Brain microvascular endothelial cell (primary cell): ENCODE measurements at places on chromosomes 7 and 10.

DNA sequence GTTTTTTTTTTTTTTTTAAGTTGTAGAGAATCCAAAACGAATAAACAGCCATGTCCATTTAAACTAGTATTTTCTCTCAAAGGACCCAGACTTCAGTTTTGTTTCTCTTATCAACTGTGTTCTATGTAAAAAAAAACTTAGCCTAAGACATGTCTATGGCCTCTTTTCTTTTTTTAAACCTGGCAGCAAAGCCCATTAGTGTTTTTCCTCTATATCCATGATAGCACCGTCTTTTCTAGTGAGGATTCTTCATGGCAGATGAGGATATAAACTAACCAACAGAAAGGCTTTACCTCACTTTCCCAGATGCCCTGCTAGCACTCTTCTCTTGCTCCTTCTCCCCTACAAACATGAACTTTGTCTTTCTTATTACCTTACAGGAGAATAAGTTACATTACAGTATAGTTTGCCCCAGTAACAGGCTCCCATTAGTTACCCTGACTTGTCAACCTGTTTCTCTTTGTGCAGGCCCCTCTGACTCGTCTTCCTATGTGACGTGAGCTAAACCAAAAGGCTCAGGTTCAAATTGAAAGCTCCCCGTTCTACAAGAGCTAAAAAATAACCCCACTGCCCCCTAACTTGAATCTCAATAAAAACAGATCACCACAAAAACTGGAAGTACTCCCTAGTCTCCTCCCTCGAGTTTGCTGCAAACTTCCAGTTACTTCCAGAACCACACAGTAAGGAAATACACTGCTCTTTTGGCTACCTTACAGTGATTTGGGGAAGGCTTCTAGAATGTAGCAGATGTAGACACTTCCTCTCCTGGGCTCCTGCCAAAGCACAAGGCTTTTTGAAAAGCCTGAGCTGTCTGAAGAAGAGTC, 20.1 kb downstream of the P4HA1 start:
- DNase-seq = peak; percentile 59

DNA sequence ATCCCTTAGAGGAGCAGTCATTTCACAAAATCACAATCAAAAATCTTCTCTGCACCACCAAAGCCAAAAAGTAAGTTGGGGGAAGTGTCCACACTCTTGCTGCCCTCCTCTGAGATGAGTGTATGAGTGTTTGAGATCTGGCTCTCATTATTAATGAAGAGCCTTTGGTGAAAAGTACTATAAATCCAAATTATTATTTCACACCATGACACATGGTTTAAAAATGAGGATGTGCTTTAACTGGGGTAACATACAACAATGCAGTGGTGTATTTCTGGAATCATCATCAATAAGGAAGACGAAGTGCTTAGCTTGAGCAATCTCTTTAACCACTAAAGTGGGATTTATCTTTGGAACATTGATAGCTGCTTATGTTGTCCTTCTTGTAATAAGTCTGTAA, 114.2 kb upstream of the ADAM12 start:
- no peak for DNase-seq

GRCh38 chr7:69739931-69740431, 141.7 kb downstream of the AUTS2 start:
- no peak for DNase-seq

GRCh38 chr10:79184145-79184625, 115.4 kb downstream of the ZMIZ1 start:
- peak; percentile 72 for DNase-seq

- DNase-seq = no peak
Observed at GRCh38 chr7:4245135-4245865, 436.8 kb upstream of the FOXK1 start.

- DNase-seq = no peak
Observed at GRCh38 chr10:61633665-61634064, 29.1 kb upstream of the CABCOCO1 start.

DNA sequence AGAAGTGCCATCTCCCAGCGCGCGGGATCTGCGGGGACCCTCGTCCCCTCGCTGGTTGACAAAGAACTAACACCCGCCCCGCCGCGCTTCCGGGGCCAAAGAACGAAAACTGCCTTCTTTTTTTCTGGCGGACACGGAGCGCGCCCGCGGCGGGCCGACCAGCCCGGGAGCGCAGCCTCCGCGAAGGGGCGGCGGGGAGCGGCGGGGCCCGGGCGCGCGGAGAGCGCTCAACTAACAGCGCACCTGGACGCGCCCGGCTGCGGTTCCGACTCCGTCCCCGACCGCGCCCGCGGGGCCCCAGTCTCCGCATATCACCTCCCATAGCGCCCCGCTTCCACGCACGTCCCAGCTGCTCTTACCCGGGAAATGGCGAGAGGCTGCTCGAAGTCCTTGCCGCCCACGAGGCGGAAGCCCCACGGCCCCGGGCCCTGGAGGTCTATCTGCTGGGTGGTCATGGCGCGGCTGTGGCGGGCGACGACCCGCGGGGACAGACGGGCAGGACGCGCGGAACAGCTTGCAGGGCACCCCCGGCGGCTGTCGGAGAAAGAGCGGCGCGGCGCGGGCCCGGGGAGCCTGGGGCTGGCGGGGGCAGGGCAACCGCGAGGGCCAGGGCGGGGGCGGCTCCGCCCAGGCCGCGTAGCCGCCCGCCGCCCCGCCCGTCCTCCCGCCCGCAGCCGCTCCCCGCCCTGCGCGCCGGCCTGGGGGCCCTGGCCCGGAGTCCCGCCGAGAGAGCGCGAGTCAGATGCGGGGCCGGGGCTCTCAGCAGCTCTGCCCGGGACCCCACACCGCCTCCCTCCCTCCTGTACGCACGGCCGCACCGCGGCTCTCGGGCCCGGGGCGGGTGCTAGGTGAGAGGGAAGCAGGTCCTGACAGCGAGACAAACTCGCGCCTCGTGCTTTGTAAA, at the start of gene PDLIM1:
Gene PDLIM1, minus strand, starts transcription at position 543 of the 904 bp plus-strand sequence. Its CDS starts 88 bp downstream, at position 455.
- DNase-seq = no peak

GRCh38 chr10:124414076-124414475, 4.6 kb downstream of the OAT start:
- no peak for DNase-seq

GRCh38 chr7:29288181-29289091, 93.9 kb downstream of the CHN2 start:
- no peak for DNase-seq

DNA sequence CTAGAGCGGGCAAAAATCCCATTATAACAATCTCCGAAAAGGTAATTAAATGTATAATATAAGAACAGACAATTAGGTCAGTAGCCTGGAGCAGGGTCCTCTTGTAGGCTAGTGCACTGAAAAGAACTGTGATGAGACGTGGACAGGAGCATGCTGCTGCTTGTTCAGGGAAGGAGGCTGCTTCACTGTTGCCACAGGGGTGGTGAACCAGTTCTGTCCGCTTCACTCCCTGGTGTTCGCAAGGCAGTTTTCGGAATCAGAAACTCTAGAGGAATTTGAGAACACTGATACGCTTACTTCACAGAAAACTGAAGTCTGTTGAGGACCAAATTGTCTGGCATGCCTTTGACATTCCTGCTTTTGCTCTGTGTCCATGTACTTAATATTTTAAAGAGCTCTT, 17.4 kb downstream of the ZNRF2 start:
- DNase-seq = no peak

DNA sequence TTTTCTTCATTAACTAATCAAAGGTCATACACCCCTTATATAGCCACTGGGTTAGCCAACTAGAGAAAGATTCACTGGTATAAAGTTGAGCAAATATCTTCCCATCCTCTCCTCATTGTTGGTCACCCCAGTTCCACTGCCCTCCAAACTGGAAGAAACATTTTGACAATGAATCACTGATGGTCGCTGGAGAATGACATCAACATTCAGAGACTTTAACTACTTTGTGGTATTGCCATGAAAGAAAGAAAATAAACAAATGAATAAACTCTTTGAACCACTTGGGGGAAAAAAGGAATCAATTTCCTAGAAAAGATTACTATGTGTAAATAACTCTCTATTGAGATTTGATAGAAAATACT, 23.4 kb downstream of the HYCC1 start:
- DNase-seq = peak; percentile 57
